Stimulated activated CD4-positive, alpha-beta T cell treated with anti-CD3 and anti-CD28 coated beads, TNF-alpha, amount 100 ng/mL, for 24 hours (primary cell): ENCODE measurements at places on chromosomes 12 and 14.

GRCh38 chr12:88958153-88958552, 377.9 kb upstream of the KITLG start:
- no peak for DNase-seq

DNA sequence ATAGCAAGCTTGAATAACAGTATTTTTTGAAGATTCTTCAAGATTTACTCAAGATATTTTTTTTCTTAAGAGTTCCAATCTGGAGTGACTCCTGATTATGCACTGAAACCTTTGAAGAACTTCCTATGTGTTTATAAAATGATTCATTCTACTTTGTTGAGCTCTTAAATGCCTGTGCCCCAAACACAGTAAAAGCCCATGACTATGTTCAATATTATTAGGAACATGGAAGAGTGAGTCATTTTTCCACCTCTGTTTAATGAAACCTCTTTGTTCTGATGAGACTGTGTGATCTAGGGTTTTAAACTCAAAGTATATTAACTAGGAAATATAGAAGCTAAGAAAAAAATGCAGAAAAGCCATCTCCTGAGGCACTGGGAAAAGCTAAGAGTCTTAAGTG, 415.0 kb upstream of the FBXO33 start:
- DNase-seq = no peak

GRCh38 chr12:19779395-19780056, 340.2 kb downstream of the AEBP2 start:
- DNase-seq = no peak

GRCh38 chr12:27048822-27049752, 26.7 kb downstream of the MED21 start:
- no peak for DNase-seq

GRCh38 chr14:97218691-97219430, 421.7 kb downstream of the VRK1 start:
- no peak for DNase-seq

GRCh38 chr14:88934351-88934806, 109.9 kb downstream of the TTC8 start:
- DNase-seq = no peak

- no peak for DNase-seq
These were observed 10.9 kb upstream of the MYH7 start for GRCh38 chr14:23446291-23446851.

GRCh38 chr12:62882140-62882539, 52.8 kb downstream of the PPM1H start:
- DNase-seq = no peak
